Dermis microvascular lymphatic vessel endothelial cell (primary cell): ENCODE measurements at places on chromosomes 4 and X. TPM values are rescaled to one million over a fixed set of nuclear protein-coding genes. Genes with fewer than 3 reads are reported as not detected.

DNA sequence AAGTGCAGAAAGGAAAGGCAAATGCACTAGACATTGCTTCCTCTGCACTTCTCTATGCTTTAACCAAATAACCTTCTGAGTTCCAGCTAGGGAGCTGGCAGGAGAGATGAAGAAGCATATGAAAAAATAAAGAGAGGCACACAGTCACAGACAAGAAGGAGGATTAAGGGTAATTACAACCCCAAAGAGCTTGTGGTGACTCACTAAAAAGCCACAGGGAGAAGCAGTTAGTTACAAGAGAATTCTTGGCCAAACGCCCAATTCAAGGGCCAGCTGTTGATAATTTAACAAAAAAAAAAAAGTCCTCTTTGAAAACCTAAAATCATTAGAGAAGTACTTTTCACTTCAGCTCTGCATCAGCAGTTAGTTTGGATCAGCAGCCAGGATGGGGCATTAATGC is 478.0 kb downstream of the KCNIP4 start:
- no peak for DNase-seq

GRCh38 chr4:139316733-139317132 is 14.5 kb upstream of the NDUFC1 start:
- no peak for DNase-seq

The SATL1 gene
- total RNA-seq: not detected in 2 replicates

GRCh38 chr4:81214144-81214880 is 710 bp downstream of the PRKG2 start:
- DNase-seq: no peak

- DNase-seq: no peak
These were observed 595.9 kb downstream of the SMARCA1 start for GRCh38 chrX:128927363-128927762.

DNA sequence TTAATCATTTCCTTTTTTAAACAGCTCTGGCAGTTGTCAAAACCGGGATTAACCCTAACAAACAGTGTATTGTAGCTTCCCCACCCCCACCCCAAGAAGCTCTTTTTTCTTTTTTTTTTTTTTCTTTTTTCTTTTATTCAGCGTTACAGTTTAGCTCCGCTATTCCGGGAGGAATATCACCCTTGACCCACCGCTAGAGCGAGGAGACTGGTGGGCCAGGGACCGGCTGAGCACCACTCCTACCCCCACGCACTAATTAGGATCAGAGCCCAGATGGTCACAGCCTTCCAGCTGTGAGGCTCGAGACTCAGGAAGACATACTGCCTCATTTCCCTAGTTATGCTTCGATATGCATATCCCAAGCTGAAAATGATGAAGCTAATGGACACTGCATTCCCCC is 2.0 kb downstream of the PARM1 start:
- DNase-seq: no peak

The AVPR2 gene
- 1.9 and 2.0 TPM in 2 replicates for total RNA-seq

- DNase-seq: no peak
These were observed 161.5 kb downstream of the SOX3 start for GRCh38 chrX:140343226-140343868.

- no peak for DNase-seq
These were observed 23.1 kb upstream of the LRAT start for GRCh38 chr4:154720618-154721267.

DNA sequence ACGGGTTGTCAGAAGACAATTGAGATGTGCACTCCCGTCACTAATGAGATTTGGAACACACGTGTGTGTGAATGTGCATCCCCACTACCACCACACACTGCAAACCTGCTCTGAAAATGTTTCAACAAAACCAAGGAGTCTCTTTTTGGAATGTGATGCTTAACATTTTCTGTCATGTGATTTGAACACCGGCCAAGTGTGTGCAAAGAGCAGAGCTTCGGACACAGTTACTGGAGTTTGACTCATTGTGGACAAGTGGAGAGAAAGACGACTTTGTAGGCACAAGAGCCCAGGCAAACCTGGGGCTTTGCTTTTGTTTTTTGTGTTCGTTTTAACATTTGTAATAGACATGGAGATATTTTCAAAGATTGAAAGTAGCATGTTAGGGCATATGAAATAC is 49.2 kb downstream of the CCKAR start:
- DNase-seq: no peak

DNA sequence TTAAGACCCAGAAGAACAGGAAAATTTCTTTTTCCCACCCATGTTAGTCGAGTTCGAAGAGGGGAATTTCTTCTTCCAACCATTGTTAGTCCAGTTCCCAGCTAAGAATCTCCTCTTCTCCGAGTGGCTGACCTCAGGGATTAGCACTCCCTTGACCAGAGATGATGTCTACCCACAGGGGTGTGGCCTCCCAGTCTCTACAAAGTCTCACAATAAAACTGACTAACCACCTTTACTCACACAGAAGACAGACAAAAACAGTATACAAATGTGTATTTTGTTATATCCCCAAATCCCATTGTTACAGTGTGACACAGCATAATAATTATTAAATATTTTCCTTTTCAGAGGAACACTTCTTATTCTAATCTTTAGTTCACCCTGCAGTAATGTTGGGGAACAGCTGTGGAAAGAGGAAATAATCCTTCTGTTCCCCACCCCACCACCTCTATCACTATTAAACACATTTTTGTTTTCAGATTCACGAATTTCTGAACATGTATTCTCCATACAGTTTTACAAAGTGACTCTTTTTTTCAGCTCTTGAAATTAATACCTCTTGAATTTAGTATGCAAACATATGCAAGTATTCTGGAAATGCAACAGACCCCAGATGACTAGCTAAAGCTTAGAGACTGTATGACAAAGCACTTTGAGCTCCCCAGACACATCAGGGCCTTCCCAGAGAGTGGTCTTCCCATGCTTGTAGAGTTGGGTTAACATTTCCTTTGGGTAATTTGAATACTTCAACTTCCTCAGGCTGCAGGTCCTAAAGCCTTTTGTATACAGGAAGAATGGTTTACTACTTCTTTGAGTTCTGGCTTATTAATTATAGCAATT is 62.5 kb upstream of the NFKB1 start:
- no peak for DNase-seq

GRCh38 chr4:102546635-102547034 is 45.5 kb downstream of the NFKB1 start:
- no peak for DNase-seq

DNA sequence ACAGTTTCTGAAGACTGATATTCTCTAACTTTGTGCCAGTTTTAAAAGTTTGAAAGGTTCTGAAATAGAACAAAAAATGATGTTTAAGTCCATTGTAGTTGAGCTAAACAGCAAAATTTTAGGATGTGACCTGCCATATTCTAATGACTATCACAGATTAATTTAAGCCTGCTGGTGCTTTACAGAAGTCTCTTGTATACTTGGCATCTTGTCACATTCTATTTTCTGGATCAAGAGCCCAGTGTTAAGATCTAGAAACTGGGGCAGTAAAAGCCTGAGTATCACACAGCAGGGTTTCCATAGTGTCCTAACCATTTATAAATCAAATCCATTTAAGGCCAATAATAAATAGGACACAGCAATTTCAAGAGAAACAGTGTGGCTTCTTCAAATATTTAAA is 12.4 kb downstream of the FSTL5 start:
- DNase-seq: no peak

GRCh38 chrX:149487292-149487691 is 17.8 kb downstream of the IDS start:
- DNase-seq: no peak

DNA sequence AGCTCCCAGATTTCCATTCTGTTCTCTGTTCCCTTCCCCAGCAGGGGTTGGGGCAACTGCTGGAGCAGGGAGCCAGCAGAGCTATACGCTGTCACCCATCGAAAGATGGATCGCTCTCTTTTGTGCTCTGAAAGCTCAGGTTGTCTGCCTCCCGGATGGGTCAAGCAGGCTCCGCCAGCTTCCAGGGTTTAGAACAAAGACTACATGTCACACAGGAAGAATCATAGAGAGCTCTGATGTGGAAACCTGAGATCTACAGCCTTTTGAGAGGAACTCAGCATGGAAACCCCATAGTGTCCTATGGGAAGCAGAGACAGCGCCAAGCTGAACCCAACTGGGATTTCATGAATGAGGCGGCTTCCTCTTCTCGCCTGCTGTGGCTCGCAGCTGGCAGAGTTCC is 205.4 kb downstream of the HS3ST1 start:
- DNase-seq: no peak

DNA sequence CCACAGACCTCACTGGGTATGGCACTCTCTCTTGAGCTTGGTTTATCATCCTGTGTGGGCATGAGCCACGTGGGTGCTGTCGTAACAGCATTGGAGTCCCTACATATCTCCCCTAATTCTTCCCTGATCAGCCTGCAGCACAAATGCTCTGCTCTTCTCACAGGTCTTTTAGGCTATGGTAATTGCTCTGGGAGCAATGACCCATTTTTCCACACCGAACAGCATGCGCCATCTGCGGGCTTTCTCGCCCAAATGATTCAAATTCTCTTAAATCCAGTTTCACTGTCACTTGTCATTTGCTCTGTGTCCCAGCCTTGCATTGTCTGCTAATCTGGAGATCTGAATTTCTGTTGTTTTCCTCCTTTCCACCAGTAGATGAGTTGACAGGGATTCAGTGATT is 48.9 kb upstream of the GATB start:
- no peak for DNase-seq

The GRPR gene
- under 0.01 TPM in 2 replicates for total RNA-seq

GRCh38 chrX:110171442-110171841 is 146.4 kb downstream of the AMMECR1 start:
- no peak for DNase-seq

- no peak for DNase-seq
These were observed 2733.3 kb downstream of the PCDH7 start for GRCh38 chr4:33453436-33453835.

The SLC9B2 gene
- 17.8 and 18.5 TPM in 2 replicates for total RNA-seq

The SHOX gene
- total RNA-seq: not detected in 2 replicates

DNA sequence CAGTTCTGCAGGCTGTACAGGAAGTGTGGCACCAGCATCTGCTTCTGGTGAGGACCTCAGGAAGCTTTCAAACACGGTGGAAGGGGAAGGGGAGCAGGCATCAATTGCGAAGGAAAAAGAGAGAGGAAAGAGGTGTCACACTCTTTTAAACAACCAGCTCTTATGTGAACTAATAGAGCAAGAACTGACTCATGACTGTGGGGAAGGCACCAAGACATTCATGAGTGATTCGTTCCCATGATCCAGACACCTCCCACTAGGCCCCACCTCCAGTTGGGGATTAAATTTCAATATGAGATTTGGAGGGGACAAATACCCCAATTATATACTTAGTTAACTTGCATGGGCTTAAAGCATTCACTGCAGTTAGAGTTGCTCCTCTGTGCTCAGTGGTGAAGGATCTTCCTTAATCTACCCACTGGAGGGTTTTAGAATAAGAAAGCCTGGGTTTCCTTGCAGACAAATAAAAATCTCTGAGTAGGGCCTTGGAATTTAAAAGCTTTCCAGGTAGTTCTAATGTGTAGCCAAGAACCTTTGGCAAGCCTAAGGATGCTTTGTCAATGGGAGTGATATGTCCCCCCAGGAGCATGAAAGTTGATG is 60.0 kb downstream of the SYNPO2 start:
- no peak for DNase-seq

DNA sequence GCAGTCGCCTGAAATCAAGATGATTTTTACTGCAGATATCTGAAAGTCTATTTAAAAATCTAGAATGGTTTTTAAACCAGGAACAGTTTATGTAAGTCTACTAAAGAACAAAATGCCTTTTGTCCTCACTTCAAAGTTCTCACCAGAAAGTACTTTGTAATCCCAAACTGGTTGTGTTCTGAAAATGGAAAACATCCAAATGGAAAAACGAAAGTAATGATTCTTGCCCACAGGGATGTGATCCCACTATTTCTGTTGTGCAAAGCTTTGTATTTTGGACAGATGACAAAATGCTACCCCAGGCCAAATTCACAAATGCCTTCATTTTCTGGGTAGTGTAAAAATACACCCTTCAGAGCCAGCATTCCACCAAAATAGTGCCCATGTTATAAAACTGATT is 265.5 kb upstream of the FTHL17 start:
- no peak for DNase-seq

GRCh38 chr4:8860096-8860891 is 11.3 kb downstream of the HMX1 start:
- no peak for DNase-seq

The SHROOM2 gene
- total RNA-seq: 5.3 and 10.1 TPM in 2 replicates

The ACOX3 gene
- total RNA-seq: 19.4 and 23.1 TPM in 2 replicates

GRCh38 chrX:30975467-30975866 is 86.4 kb upstream of the TAB3 start:
- no peak for DNase-seq

DNA sequence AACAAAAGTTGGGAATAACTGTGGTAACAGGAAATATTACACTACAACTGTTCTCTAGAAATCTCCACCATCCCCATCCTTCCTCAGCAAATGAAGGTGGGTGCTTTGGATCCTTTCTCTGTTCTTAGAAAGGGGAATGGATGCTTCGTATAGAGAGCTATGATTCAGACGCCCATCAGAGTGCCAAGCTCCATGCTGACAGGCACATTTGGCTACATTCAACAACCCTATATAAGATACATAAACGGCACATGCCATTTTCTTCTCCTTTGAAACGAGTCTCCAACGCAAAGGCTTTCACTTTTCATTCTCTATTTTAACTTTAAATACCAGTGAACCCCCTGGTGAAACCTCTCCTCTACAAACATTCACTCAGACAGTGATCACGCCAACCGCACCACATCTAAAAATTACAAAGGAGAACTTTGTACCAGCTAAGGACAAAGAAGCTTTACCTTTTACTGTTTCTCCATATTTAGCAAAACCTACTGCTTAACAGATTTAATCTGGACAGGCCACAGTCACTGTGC is 172.5 kb downstream of the TSPAN5 start:
- DNase-seq: no peak

The CDKL2 gene
- 0.13 TPM in 2 replicates for total RNA-seq

DNA sequence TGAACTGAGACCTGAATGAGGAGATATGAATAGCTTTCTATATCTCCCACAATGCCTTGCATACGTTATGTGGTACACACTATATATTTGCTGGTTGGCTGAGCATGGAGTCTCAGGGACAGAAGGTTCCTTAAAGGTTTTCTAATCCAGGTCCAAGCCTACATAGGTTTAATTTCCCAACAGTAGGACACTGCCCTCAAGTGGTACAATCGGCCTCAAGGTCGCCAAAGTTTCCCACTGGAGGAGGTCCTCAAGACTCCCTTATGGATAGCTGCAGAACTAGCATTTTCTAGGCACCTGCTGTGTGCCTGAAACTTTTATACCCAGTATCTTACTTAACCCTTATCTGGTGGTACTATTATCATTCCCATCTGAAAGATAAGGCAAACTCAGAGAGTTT is 21.0 kb upstream of the EFNB1 start:
- no peak for DNase-seq

DNA sequence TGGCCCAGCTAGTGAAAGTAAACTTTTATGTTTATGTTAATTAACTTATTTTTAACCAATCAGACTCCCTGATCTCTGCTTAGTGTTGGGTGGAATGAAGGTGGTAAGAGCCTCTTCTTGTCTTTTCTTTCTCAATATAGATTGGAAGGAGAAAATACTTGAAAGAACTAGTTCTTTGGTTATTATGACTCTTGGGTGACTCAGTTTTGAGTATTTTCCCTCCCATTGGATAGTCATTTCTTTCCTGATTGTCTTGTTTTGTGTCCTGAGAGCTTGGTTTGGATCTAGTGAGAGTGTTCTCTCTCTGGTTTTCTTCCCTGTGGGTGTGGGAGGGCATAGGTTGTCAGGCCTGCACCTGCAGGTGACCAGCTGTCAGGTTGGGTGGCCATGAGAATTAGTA is 172.0 kb upstream of the GLRA2 start:
- no peak for DNase-seq

- DNase-seq: no peak
These were observed 364.0 kb upstream of the EPHA5 start for GRCh38 chr4:66034262-66034661.

GRCh38 chr4:2637956-2638552 is 101.6 kb downstream of the FAM193A start:
- no peak for DNase-seq
